ENCODE measurements at places on chromosomes 5 and 9.

- DNase-seq: peak; percentile 86
Observed at GRCh38 chr5:68962757-68963484, 130.9 kb upstream of the SLC30A5 start.

DNA sequence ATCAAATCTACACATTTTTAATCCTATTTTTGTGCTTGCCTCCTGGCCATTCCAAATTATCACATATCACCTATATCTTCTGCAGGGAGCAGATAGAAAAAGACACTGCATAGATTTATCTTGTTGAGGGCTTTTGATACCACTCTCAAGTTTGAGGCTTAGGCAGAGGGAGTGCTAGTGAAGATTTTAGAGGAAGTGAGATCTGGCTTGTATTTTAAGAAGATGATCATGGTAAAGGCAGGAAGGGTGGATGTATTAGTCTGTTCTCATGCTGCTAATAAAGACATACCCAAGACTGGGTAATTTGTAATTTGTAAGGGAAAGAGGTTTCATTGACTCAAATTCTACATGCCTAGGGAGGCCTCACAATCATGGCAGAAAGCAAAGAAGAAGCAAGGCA, 220.9 kb upstream of the TUT7 start:
- no peak for DNase-seq

GRCh38 chr5:139745132-139745799, 50.3 kb upstream of the PSD2 start:
- peak; percentile 91 for DNase-seq

DNA sequence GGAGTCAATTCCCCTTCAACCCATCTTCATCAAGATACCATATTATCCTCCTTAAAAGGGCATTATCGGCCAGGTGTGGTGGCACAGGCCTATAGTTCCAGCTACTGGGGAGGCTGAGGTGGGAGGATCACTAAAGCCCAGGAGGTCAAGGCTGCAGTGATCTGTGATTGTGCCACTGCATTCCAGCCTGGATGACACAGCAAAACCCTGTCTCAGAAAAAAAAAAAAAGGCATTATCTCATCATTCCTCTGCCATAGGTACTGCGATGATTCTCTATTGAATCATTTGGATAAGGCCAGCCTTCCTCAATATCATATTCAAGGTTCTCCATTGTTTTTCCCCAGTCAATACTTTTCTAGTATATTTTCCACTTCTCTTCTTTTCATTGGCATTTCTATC, 39.2 kb upstream of the RAB3C start:
- DNase-seq: no peak

DNA sequence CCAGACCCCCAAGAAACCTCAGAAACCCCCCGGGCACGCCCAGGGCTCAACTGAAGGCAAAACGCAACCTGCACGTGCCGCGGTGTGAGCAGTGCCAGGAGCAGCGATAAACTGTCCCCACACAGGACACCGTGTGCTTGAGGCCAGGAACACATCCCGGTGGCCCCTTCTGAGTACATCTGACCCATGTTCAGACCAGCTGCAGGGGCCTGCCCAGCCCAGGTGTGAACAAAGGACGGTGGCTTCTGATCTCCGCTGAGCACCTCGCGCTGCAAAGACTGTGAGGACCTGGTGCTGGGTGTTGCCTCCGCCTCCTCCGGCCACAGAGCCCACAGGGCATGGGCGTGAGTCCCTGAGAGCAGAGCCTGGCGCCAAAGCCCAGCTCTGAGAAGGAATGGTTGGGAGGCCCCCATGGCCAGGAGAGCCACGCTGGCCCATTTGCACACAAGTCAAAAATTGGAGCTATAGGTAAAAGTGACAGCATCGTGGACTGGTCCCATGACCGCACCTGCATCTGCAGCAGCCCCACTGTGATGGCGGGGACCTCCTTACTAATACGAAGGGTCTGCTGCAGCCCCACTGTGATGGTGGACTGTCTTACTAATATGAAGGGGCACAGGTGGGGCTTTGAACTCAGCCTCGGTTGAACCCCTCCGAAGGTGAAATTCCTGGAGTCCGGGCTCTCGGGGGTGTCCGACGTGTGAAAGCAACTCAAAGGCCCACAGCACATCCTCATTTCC, 31.5 kb downstream of the NDUFS6 start:
- no peak for DNase-seq

DNA sequence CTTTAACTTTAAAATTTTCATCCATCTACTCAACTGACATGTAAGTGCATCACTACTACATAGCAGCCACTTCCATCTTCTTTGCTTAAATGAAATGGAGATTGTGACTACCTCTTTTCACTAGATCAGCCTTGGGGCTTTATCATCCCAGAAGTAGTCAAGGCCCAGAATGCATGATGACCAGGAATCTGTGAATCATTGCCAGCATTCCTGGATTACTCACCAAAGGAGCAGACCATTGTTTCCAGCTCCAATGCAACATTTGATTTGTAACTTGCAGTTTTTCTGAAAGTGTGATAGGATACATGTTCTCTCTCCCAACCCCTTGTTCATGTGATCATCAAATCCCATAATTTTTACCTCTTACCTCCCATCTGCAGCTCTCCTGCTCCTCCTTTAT, 65.1 kb downstream of the PLPPR1 start:
- DNase-seq: no peak

GRCh38 chr9:4489919-4490704, at the start of gene SLC1A1:
TSS of gene SLC1A1 (plus strand) at chr9:4490468. CDS start at chr9:4490680, 212 bp downstream.
- DNase-seq: peak; percentile 81

- DNase-seq: no peak
Observed at GRCh38 chr5:116527582-116527981, 47.0 kb downstream of the SEMA6A start.

DNA sequence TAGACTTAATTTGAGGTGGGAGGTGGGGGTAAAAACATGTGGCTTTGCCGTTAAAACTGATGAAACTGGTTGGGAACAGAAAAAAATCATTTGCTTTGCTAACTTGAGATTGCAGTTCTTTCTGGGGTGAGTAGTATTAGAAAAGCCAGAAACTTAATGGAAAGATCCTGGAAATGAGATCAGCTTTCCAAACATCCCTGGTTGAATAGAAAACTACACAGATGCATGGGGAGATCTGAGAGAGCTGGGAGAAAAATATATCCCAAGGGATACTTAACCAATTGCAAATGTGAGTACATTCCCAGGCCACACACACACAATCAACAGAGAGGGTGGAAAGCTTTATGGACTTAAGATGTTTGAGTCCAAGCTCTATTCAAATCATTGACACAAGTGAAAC, 222.3 kb downstream of the YTHDC2 start:
- no peak for DNase-seq

DNA sequence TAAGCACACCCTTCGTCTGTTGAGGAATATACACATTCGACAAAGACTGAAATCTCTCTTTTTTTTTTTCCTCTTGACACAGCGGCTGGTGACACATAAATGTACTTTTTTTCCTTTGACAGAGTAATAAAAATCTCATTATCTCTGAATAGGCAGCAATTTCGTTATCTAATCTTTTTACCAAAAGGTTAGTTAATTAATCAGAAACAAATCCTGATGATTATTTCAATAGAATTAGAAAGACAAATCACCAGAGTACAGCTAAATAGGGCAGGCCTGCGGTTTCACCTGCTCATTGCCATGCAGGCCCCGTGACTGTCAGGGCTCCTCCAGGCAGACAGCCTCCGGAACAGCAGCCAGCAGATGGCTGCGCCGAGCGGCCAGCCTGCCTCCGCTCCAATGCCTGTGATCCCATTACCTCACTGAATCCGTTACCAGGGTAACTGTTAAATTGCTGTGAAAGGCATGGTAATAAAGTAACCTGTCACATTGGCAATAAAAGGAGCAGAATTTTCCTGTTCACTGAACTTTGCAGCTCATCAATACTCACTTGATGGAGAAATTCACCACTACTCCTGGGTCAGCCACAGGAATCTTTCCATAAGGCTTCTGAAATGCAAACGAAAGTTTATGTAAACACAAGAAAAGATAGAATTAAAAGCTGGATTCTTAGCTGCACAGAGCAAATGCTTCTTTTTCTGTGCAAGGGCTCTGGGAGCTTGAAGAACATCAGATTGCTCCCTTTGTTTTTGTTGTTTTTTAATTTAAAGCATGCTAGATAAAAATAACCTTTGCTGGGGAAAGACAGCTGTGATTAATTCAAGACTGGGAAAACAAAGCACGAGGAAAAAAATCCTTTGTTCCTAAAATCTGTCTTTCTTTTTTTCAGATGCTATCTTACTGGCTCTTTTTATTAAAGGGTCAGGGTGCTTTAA, 666.4 kb upstream of the ZNF608 start:
- peak; percentile 64 for DNase-seq

GRCh38 chr5:159663986-159664385, 252.3 kb upstream of the ADRA1B start:
- peak; percentile 61 for DNase-seq

GRCh38 chr5:107979291-107979690, 308.6 kb upstream of the EFNA5 start:
- peak; percentile 14 for DNase-seq

- no peak for DNase-seq
Observed at GRCh38 chr5:132391247-132391646, 21.7 kb downstream of the SLC22A5 start.

DNA sequence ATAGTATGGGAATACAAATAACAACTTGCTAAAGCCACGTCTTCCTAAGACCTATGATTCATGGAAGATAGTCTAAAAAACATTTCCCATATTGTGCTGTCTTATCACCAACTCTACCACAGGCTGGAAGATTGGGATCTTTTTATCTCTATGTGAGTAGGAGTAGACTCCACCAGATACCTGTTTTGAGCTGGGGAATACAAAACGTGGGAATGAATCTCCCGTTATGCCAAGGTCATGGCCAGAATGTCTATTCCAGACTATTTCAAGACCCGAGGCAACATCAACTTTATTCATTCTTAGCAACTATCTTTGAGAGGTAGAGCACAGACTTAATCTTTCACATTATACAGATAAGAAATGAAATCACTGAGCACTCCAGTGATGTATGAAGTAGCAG, 2350.9 kb upstream of the WWC1 start:
- DNase-seq: no peak
